Activated gamma-delta T cell treated with Interleukin-2 at 50 U/mL for 16 hours (primary cell): ENCODE measurements at places on chromosomes 1 and 21.
A peak's percentile ranks its signal among the peaks of the same experiment; 100 is the strongest.

DNA sequence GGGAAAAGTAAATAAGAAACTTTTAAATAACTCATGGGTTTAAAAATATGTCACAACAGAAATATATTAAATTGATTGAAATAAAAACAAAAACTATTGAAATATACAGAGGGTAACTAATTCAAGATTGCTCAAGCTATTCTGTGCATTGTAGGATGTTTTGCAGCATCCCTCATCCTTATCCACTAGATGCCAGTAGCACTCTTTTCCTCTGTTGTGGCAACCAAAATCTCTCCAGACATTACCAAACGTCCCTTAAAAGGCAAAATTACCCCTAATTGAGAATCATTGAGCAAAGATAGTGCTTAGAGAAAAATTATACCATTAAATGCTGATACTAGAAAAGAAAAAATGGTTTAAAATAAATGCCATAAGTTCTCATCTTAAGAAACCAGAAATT, 682.6 kb downstream of the RWDD3 start:
- no peak for DNase-seq

- no peak for DNase-seq
These were observed 40.3 kb downstream of the LMX1A start for GRCh38 chr1:165316153-165316772.

GRCh38 chr1:233326811-233327650, 493 bp upstream of the MAP3K21 start:
- DNase-seq, result peak; percentile 83

DNA sequence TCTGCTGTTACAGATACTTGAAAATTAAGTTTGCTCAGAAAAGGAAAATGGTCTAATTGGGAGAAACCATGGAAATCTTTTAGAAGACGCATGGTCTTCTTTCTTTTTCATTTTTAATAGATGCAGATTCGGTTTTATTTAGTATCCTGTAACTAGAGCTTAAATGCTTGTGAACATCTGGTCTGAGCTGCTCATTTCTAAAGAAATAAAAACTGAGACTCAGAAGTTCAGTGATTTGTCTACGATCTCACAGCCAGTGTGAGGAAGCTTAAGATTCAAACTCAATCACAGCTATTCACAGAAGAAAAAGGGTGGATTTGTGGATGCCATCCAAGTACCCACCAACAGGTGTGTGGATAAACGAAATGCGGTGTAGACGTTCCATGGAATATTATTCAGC, 80.0 kb upstream of the TIAM1 start:
- DNase-seq, result no peak

GRCh38 chr1:31368611-31369107, 4.2 kb downstream of the FABP3 start:
- DNase-seq, result no peak

DNA sequence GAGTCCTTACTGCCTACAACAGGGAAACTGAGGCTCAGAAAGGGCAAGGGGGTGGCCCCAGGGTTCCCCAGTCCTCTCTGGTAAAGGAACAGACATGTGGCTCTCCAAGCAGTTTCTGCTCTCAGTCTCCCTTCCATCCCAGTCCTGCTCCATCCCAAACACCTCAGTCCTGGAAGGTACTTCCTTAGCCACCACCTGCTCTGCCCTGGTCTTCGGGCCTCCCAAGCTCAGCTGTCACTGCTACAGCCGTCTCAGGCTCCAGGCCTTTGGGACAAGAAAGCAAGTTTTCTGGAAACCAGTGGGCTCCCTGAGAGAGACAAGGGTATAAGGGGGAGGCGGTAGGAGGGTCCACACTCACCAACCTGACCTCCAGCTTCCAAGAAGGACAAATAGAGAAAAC, 23.1 kb upstream of the ADGRB2 start:
- DNase-seq, result no peak

DNA sequence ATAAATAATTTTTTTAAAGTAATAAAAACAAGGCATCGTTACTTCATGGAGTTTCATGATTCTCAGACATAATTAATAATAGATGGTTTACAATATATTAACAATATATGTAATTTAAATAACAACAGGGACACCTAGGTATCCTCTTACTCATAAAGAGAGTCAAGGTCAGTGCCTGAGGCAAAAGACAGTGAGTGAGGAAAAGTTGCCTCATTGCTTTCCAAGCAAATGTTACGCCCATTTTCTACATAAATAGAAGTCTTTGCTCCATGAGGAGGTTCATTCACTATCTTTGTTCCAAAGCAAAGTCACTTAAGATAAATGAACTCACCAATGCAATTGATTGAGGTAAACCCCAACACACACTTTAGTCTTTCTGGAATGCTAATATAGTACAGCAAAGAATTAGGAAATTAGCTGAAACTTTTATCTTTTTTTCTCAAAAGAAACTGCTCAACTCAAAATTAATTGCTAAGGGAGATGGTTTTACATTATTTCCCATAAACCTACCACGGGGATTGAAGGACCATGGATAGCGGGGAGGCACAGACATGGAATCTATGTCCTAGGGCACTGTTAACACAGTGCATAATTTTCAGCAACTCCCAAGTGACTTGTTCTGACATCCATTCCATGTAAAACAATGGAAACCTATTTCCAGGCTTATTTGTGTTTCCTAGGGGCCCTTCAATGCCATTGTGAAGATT, 19.6 kb downstream of the BCL9 start:
- DNase-seq, result no peak

DNA sequence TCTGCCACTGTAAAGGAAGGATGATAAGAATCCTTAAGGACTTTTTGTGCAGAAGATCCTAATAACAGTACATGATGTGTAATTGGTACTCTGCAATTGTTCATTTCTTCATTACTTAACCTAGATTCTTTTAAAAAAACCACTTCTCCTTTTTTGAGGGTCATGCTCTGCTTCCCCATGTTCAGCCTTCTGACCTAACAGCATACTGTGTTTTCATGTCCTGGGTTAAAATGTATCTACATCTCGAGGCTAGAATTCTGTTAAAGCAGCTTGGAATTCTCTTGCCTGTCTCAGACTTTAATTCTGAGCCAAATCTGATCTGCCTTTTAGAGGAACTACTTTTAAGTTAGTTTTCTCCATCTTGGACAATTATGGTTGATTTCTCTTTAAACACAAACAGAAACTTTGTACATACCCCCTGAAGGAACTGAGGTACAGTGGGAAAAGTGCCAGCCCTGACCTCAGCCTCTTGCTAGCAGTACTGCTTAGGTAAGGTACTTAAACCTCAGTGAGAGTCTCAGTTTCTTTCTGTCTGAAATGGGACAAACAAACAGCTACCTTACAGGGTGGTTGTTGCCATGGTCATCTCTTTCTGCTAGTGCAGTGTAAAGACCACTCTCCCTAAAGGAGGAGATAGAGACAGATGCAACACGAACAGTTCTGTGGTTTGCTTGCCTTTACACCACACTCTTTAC, 103.2 kb upstream of the DYNLT5 start:
- no peak for DNase-seq

GRCh38 chr1:67851800-67852199, 18.5 kb upstream of the GNG12 start:
- DNase-seq, result no peak

GRCh38 chr1:247172996-247173395, 1.2 kb upstream of the ZNF124 start:
- no peak for DNase-seq

- DNase-seq, result no peak
These were observed 25.7 kb downstream of the CTH start for GRCh38 chr1:70436622-70437251.

GRCh38 chr1:246930830-246931548, 759 bp downstream of the AHCTF1 start:
- DNase-seq, result peak; percentile 41

GRCh38 chr1:119653839-119654170, 5.7 kb upstream of the ZNF697 start:
- no peak for DNase-seq

DNA sequence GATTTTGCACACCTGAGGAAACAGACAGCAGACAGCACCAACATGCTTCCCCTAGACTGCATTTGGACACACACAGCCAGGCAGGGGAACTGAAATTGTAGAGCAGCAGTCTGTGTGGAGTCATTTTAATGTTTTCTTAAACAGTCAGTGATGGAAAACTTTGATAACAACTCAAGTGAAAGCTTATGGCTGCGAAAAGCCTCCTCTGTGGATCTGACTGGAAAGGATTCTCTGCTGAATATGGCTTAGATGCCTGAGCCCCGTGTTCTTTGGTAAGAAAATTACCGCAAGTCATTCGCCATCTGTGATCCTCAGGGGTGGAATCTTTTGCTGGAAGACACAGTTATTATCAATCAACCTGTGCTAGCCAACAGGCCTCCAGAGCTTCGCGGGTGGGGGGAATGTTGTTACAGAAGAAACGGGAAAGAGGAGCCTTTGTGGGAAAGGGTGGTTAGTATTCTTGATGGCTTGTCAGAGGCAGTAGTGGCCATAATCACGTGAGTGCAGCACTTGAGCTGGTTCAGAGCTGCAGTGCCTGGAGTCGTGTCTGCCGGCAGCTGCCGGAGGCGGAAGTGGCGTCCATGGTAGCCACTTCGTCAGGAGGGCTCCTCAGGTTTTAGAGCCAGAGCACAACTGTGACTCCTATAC, 204.7 kb downstream of the ST6GALNAC3 start:
- no peak for DNase-seq

DNA sequence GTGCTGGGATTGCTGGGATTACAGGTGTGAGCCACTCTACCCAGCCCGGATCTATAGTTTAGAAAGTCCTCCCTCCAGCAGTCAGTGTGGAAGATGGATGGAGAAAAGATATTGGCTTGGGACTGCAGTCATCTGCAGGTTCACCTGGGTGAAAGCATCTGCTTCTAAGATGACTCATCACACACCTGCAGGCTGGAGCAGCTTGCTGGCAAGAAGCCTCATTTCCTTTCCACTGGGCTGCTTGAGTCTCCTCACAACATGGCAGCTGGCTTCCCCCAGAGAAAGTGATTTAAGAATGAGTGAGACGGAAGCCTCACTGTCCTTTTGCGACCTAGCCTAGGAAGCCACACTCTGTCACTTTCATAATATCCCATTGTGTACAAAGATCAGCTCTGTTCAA, 50.0 kb downstream of the FOXO6 start:
- no peak for DNase-seq

DNA sequence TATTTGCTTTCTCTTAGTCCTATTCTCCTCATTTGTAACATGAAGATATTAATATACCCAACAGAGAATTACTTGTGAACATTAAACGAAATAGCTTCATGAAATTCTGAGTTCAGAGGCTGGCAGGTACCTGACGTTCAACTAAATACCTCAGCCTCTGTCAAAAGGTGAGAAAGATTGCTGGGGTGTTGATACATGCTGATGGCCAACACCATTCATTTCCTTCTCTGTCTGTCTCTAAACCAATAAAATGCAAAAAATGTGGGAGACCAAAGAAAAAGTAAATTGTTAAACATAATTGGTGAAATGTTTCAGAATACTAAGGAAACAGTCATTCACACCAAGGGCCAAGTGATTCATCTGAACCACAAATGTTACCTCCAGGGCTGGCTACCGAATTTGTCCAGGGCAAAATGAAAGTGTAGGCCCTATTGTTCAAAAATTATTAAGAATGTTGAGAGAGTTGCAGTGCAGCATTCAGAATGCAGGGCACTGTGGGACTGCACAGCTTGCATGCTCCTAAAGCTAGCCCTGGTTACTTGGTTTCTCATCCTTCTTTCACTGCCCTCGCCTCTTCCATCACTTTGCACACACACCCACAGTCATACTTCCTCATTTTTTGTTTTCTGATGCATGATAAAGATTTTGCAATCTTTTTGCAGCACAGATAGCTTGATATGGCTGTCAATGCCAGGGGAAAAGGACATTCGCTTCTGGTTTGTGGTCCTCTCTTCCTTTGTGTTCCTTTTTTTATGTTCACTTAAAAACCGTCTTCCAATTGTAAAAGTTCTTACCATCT, 414.3 kb upstream of the NR5A2 start:
- DNase-seq, result no peak

- peak; percentile 86 for DNase-seq
These were observed 1.2 kb downstream of the SYTL1 start for GRCh38 chr1:27342778-27343638.

DNA sequence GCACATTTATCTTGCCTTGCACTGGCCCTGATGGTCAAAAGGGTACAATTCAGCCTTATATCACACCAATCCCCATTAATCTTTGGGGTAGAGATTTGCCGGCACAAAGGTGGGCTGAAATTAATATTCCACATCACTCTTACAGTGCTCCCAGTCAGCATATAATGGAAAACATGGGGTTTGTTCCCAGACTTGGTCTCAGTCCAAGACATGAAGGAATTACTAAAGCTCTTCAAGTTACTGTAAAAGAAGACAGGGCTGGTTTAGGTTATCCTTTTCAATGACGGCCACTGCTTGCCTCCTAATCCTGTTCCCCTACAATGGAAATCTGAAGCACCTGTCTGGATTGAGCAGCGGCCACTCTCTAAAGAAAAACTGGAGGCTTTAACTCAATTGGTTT, 160.7 kb downstream of the IER5 start:
- no peak for DNase-seq
